ENCODE measurements at places on chromosomes 5 and 9. TPM values are rescaled to one million over a fixed set of nuclear protein-coding genes. Genes with fewer than 3 reads are reported as not detected.

DNA sequence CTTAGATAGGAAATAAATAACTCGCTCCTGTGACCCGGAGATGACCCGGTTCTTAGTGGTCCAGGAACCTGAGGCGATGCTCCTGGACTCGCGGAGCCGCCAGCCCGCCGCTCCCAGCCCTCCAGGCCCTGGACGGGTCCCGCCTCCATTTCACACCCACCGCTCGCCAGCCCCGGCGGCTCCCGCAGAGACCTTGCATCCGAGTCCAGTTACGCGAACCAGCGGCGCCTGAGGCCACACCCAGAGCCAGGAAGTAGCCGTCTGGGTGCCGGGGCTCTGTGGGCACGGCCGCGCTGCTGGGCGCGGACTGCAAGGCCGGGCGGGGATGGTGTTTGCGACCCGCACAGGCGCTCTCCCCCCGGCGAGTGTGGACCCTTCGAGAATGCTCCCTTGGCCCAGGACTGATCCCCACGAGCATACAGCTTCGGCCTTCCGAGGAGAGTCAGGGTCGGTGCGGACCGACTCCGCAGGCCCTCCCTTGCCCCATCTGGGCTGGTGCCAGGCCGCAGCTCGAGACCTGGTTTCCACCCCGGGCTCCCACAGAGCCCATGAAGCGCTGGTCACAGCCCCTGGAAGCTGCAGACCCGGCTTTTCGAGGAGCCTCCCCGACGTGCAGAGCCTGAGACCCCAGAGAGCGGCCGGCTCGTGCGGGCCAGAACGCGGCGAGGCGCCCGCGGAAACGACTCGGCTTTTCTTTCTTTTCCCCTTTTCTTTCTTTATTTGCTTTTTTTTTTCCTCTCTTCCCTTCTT lies 5.2 kb upstream of the BARX1 start:
- no peak overlapping the region for H3K27ac ChIP-seq
- H3K36me3 ChIP-seq, result no peaks in the 10 kb centered on the region
- peaks cover 95% of the 10 kb centered on the region for H3K27me3 ChIP-seq
- no peak overlapping the region for H3K4me3 ChIP-seq
- peak; percentile 38 for DNase-seq
- peaks cover 13% of the 10 kb centered on the region for H3K4me1 ChIP-seq

The SELENOP gene
- 86.9 TPM for total RNA-seq

DNA sequence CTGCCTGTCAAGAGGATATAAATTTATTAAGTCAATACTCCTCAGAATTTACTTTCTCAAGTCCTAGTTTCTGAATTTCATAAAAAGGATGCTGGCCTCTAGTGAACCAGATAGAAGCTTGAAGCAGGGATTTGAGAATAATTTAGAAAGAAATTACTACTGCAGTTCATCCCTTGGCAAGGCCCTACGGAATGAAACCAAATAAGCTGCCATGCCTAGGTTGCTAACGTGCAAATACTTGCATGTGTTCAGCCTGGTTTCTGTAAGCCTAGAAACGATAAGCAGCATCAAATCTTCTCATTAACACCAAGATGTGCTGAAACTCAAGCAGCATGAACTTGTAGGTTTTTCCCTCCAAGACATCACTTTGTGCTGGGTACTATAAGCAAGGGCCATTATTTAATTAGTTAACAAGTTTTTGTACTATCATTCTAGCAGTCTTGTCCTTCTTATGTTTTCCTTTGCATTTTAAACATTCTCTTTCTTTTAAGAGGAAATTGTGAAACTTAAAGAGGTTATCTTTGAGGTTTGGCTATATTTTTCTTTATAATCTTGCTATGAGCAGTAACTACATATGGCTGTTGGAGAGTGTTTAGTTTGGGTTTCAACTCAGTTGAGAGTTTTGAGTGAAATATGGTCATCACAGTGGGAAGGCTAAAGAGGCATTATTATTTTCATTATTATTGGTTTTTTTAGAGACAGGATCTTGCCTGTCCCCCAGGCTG lies 71.8 kb downstream of the ADAMTSL1 start:
- no peaks in the 10 kb centered on the region for H3K27me3 ChIP-seq
- H3K36me3 ChIP-seq, result peaks cover 2% of the 10 kb centered on the region
- no peak overlapping the region for H3K27ac ChIP-seq
- DNase-seq, result no peak

DNA sequence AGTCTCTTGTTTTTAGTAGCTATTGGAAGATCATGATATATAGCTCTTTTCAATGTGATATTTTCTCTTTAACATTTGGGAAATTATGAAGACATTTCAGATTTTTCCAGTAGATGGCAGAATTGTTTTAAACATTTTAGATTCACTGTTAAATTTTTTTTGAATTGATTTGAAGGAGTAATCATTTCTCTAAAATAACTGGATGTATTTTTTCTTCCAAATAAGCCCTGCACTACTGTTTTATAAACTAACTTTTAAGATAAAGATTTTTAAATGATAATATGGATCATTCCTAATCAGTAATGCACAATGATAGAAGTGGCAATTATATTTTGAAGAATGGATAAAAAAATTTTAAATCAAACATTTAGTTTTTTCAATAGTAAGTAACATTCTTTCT lies 14.2 kb downstream of the NDUFAF2 start:
- H3K4me3 ChIP-seq, result no peak overlapping the region
- H3K4me1 ChIP-seq, result no peaks in the 10 kb centered on the region
- DNase-seq, result no peak
- no peaks in the 10 kb centered on the region for H3K27me3 ChIP-seq
- no peak overlapping the region for H3K27ac ChIP-seq

DNA sequence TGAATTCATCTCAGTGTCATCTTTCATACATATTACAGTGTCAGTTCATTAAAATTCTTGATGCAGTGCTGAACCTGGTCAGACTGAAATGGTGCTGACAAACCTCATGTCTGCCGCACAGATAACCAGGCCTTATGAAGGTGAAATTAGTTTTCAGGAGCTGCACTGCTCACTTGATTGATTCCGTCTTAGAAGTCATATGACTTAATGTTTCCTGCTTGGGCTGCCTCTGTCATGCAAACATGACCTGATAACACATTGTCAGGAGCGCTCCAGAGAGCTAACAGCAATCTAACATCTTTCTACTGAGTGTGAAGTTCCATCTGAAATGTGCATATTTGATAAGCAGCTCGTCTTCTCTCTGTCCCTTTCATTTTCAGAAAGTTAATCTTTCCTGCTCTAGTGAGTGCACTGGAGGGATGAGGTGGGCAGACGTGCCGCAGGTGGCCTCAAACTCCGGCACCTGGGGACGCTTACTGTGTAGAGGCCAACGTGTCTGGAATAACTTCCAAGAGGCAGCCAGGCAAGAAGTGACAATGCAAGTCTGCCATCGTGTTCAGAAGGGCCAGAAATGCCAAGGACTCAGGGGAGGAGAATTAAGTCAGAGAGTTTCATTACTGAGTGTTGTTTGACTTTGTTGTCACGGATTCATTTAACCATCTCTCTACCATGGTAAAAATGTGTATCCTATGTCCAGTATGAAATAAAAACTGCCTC lies 592.1 kb downstream of the TLE1 start:
- peaks cover 14% of the 10 kb centered on the region for H3K36me3 ChIP-seq
- H3K27me3 ChIP-seq, result no peaks in the 10 kb centered on the region
- no peak overlapping the region for H3K4me3 ChIP-seq
- peak overlapping the region; percentile 41 for H3K27ac ChIP-seq
- DNase-seq, result no peak
- peaks cover 14% of the 10 kb centered on the region for H3K4me1 ChIP-seq

- H3K4me1 ChIP-seq, result peaks cover 9% of the 10 kb centered on the region
- H3K36me3 ChIP-seq, result no peaks in the 10 kb centered on the region
- H3K27ac ChIP-seq, result no peak overlapping the region
- H3K27me3 ChIP-seq, result no peaks in the 10 kb centered on the region
- no peak for DNase-seq
- no peak overlapping the region for H3K4me3 ChIP-seq
Measured at GRCh38 chr9:136086213-136086881, 8.7 kb downstream of the NACC2 start.

DNA sequence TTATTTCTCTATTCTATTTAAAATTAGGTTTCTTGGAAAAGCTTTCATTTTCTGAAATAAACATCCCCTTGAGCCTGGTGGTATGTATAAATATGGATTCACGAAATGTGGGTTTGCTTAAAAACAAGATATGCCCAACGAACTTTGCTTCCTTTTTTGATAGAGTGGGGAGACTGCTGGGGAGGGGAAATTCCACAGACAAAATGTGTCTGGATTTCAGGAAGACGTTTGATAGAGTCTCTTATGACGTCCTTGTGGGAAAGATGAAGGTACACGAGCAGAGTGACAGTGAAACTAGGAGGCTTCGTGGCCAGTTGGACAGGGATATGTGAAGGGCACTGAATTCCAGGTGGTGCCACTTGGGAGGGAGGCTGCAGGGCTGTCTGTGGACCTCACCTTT lies 84.5 kb upstream of the RPS23 start:
- no peak for DNase-seq
- no peak overlapping the region for H3K4me3 ChIP-seq
- no peaks in the 10 kb centered on the region for H3K36me3 ChIP-seq
- peaks cover 28% of the 10 kb centered on the region for H3K4me1 ChIP-seq

DNA sequence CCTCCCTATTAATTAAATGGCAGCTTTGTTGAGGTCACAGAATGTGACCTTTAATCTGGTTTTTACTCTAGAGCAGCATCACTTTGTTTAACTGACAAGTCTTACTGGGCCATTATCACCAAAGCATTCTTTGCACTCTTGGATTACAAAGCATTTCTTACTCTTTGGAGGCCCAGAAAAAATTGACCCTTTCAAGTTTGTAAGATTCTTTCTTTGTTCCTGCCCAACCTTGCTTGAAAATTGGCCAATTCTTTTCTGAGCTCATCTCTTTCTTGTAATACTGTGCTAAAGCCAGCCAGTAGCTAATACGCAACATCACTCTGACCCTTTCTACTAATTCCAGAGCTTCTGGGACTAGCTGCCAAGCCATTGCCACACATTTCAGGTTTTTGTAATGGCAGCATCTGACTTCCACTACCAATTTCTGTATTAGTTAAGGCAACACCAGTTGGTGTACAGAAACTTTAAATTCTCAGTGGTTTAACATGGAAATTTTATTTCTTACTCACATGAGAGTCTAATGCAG lies 131.6 kb downstream of the PRDM6 start:
- no peak overlapping the region for H3K4me3 ChIP-seq
- no peak overlapping the region for H3K27ac ChIP-seq
- H3K27me3 ChIP-seq, result no peaks in the 10 kb centered on the region
- DNase-seq, result no peak
- H3K36me3 ChIP-seq, result no peaks in the 10 kb centered on the region

The AUH gene
- total RNA-seq, result 24.1 TPM

DNA sequence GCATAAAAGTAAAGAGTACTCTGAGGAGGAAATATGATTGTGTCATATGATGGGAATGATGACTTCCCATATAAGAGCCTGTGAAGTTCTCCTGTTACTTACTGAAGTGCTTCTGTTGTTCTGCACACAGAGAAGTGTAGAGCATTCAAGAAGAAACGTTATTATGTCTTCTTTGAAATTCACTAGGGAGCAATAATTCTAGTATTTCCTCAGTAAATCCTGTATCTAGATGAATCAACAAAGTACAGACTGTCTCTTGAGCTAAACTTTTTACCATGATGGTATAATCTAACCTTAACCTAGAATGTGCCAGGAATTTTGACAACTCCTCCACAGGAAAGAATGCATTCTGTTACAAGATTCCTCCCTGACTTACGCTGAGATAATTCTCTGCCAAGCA lies 18.9 kb upstream of the GHR start:
- H3K4me1 ChIP-seq, result peaks cover 6% of the 10 kb centered on the region
- no peaks in the 10 kb centered on the region for H3K27me3 ChIP-seq
- no peak for DNase-seq
- H3K4me3 ChIP-seq, result no peak overlapping the region
- H3K36me3 ChIP-seq, result no peaks in the 10 kb centered on the region

DNA sequence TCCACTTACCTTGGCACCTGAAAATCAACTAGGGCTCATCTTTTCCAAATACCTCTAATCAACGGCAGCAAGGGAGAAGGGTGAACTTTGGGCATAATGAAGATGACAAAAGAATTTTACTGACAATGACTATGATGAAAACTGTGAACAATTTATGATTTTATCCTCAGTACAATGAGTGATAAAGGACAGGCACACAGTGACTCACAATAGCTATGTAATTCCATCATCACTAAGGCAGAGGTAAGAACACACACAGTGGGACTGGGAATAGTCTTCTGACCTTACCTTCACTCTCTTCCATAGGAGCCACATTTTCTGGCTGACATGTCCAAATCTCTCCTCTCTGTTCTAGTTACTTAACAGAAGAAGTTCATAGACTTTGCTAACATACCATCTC lies 26.1 kb upstream of the KCNV2 start:
- no peak overlapping the region for H3K4me3 ChIP-seq
- H3K4me1 ChIP-seq, result peaks cover 8% of the 10 kb centered on the region
- no peaks in the 10 kb centered on the region for H3K27me3 ChIP-seq
- H3K36me3 ChIP-seq, result no peaks in the 10 kb centered on the region
- no peak overlapping the region for H3K27ac ChIP-seq

The ATG12 gene
- 43.0 TPM for total RNA-seq

The LTC4S gene
- total RNA-seq, result 5.0 TPM

DNA sequence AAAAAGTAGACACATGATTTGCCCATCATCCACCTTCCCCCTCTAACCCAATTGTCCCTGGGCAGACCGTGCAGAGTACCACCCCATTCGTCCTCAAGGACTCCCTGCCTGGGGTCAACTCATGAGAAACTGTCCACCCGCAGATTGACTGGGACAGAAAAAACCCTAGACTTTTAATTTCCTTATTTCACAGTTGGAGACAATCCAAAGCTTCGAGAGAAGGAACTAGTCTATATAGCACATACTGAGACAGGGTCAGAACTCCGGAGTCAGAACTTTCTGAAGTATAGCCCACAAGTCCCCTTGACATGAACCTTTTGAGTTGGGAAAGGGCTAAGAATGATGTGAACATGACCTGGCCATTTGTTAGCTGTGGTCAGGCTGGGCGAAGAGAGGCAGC lies 7.5 kb upstream of the GPX3 start:
- no peaks in the 10 kb centered on the region for H3K36me3 ChIP-seq
- H3K27me3 ChIP-seq, result peaks cover 19% of the 10 kb centered on the region
- no peak overlapping the region for H3K4me3 ChIP-seq
- no peak overlapping the region for H3K27ac ChIP-seq
- H3K4me1 ChIP-seq, result no peaks in the 10 kb centered on the region

The ERCC8 gene
- total RNA-seq, result 15.8 TPM

DNA sequence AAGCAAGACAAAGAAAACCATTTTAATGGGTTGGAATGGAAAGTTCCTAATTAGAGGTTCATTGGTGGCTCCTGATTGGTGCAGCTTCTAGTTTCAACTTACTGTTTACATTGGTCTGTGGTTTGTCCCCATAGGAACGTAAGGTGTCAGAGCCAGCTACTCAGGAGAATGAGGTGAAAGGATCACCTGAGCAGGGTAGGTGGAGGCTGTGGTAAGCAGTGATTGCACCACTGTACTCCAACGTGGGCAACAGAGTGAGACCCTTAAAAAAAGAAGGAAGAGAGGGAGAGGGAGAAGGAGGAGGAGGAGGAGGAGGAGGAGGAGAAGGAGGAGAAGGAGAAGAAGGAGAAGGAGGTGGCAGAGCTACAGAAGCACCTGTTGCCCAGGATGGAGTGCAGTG lies 30.4 kb downstream of the KCNIP1 start:
- no peak overlapping the region for H3K27ac ChIP-seq
- H3K4me1 ChIP-seq, result peaks cover 10% of the 10 kb centered on the region
- DNase-seq, result no peak
- H3K27me3 ChIP-seq, result peaks cover 81% of the 10 kb centered on the region

The FOXD4L5 gene
- total RNA-seq, result 0.22 TPM

The TRIM23 gene
- 20.4 TPM for total RNA-seq

The TMEM174 gene
- total RNA-seq, result not detected
